Right atrium auricular region (tissue), 2 donors: ENCODE measurements at places on chromosomes 12 and 14.
A peak's percentile ranks its signal among the peaks of the same experiment; 100 is the strongest.

DNA sequence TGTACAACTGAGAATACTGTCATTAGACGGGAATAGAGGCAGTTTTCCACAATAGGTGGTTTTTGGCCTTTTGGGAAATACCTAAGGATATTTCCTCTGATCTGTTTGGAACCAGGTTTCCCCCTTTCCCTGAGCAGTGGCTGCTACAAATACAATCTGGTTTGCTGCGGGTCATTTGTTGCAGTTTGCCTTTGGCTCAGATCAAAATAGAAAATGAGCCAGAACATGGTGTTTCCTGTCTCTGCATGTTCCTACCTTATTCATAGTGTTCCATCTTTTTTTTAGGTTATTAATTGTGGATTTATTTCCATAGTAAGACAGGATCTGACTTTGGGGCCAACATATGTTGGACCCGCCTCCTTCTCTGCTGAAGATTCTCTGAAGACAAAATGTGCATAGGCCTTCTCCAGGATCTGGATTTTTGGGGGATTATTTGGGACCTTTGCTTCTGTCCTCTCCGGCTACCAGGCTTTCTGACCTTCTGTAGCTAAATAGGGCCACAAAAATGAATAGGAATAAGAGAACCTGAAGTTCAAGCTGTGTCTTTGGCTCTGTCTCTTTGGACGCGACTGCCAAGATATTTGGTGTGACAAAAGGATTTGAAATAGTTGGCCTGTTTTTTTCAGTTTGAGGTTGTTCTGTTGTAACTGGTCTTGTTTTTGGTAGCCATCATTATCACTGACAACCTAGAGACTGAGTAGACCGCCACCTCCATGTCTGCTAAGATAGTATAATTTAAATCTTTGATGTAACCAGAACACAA, 146.9 kb downstream of the PRKCH start:
- DNase-seq: no peak

- no peak for DNase-seq
Observed at GRCh38 chr14:43540948-43541347, 966.1 kb downstream of the FSCB start.

GRCh38 chr14:65840786-65841185, 428.3 kb downstream of the FUT8 start:
- no peak for DNase-seq

DNA sequence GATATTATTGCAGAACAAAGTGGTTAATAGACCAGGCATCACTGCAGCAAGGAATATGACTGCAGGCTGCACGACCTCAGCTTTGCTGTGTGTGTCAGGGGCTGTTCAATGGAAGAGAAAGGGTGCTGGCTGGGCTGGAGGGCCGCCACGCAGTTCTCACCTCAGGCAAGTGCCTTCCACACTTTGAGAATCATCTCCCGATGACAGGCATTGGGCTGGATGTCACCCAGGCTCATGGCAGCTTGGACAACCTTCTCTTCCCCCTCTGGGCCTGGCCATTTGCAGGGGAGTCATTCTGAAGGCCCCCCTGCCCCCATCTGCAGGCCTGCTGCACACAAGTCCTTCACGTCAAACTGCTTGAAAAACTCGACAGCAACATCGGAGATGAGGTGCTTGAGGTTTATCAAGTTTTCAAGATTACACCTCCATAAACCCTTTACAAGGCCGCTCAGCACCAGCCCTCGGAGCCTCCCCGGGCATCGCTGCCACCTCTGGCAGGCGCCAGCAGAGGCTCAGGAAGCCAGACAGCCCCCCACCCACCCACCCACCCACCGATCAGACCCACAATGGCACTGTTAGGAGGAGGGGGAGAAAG, 165.9 kb upstream of the GSC start:
- DNase-seq: no peak

GRCh38 chr12:103102225-103102744, 144.8 kb downstream of the ASCL1 start:
- DNase-seq: no peak

DNA sequence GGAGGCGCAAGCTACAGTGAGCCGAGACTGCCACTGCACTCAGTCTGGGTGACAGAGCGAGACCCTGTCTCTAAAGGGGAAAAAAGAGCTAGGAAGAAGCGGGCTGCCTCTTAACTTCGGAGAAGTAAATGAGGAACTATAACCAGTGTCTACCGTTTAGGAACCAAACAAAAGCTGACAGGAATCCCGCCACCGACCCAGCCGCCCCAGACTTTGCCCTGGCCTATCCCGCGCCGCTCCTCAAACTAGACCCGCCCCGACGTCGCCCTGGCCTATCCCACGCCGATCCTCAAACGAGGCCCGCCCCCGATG, 568 bp upstream of the SIVA1 start:
- no peak for DNase-seq

DNA sequence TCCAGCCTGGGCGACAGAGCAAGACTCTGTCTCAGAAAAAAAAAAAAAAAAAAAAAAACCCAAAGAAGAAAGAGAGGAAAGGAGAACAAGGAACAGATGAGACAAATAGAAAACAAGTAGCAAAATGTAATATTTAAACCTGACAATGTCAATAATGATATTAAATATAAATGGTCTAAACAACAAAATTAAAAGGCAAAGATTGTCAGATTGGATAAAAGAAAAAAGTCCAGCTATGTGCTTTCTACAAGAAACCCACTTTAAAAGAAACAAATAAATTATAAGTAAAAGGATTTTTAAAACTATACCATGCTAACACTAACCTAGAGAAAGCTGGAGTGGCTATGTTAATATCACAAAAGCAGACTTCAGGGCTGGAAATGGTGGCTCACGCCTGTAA, 29.7 kb upstream of the APOF start:
- DNase-seq: no peak

- DNase-seq: no peak
Observed at GRCh38 chr12:84969226-84969625, 56.6 kb upstream of the SLC6A15 start.

DNA sequence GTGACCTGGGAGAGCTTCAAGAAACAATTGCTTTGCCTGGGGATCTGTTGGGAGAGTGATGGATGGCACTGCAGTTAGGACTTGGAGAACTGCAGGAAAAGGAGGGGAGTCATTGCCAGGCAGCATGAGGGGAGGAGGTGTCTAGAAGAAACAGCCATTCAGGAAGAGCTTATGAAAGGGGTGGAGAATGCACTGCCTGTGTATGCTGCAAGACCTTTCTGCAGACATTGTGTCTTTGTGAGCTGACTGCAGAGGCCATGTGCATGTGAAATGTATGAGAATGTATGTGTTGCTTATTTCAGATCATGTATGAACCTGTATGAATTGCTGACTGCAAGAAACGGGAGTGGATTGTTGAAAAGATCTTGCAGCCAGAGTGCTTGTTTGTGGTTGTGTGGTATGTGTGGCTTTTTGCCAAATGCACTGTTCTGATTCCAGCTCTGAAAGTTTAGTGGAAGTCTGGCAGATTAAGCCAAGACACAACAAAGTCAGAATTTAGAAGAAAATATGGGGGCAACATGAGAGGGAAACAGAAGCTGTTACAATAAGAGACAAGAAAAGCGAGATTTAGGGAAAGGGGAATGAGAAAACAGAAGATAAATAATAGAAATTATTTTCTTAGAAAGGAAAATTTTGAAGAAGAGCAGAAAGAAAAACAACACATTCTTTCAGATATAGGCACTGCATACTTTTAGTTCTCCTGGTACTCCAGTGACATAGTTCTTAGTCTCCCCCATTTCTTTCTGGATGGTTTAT, 9.8 kb upstream of the RIMKLB start:
- DNase-seq: no peak

GRCh38 chr12:57518920-57519795, 1.2 kb downstream of the DDIT3 start:
- no peak for DNase-seq

GRCh38 chr12:53052419-53053217, 2.8 kb downstream of the TNS2 start:
- peak; percentile 92 for DNase-seq

DNA sequence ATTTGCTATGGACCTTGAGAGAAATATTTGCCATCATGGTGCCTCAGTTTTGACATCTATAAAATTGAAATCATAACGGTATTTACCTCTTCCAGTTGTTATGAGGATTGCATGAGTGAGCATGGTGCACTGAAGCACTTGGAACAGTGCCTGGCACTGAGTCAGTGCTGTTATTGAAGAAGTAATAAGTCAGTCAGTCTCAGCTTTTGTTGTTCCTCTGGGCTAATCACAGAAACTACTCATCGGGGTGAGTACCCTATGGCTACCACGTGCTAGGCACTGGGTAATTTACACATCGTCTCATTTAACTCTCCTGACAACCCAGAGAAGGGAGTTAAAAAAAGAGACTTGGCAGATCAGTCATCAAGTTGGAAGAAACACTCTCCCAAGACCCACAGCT, 159.5 kb upstream of the NRXN3 start:
- DNase-seq: peak; percentile 68

GRCh38 chr12:104903648-104904423, 54.3 kb downstream of the SLC41A2 start:
- DNase-seq: no peak

GRCh38 chr14:56731187-56731586, 79.1 kb downstream of the OTX2 start:
- DNase-seq: no peak

GRCh38 chr14:32337759-32338158, 8.7 kb downstream of the AKAP6 start:
- no peak for DNase-seq

DNA sequence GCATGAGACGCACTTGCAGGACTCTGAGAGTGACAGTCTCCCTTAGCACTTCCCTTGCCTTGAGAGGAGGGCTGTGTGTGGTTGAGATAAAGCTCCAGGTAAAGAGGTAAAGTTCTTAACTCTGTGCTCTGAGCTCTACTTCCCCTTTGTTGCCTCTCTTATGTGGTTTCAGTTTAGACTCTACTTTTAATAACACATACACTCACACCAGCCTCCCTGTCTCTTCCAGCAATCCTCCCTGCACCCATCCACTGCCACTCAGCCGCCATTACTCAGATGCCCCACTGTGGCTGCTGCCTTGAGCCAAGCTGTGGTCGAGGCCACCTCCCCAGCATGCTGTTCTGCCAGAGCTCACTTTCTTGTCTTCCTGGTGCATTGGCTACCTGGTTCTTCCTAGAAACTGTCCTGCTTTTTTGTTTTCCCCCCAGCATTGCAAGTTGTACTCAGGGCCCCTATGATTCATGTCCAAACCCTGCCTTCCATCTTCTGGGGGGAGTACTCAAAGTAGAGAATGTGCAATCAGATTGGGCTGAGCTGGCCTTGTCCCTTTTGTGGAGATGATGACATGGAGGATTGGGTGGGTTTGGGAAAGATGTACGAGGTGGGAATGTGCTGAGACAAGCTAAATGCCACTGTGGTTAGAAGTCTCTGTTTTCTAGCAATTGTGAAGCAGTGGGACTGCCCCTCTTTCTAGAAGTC, 115.5 kb upstream of the PARP11 start:
- no peak for DNase-seq

DNA sequence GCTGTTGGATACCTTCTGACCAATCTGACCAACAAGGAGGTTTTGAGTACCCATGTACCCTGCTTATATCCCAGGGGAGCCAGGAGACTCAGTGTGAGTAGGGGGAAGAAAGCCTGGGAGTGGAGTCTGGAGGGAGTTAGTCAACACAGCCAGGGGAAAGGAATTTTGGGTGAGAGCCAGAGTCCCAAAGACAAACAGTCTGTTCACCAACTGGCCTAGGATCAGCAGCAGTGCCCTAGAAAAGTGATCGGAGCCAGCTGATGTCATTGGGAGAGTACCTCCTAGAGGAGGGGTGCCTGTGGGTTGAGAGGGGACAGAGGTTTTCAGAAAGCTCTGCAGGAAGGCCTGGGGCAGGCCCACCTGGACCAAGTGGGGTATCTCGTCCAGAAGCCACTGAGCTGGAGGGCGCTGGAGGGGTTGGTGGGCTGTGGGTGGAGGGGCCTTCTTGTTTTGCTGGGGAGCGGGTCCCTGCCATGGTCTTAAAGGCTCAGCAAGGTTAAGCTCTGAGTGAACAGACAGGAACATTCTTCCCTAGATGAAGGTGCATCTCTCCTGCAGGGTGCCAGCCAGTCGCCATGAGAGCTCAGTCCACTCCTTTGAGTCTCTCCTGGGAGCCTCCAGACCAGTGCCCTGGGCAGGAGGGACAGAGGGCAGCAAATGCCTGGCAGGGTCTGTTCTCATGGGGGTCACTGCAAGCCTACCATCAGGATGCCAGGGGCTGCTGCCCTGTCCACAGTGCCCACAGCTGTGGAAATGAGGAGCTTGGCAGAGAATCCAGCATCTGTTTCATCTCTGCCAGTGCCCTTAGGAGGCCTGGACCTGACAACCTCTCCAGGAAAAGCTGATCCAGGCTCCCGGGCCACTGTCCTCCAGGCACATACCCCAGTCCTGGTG, 63.6 kb downstream of the CHGA start:
- no peak for DNase-seq

GRCh38 chr12:129150721-129151120, 297.4 kb downstream of the GLT1D1 start:
- no peak for DNase-seq

- DNase-seq: no peak
Observed at GRCh38 chr12:82149045-82149444, 209.1 kb downstream of the CCDC59 start.

GRCh38 chr14:90154110-90154509, 92.3 kb downstream of the KCNK13 start:
- DNase-seq: no peak

DNA sequence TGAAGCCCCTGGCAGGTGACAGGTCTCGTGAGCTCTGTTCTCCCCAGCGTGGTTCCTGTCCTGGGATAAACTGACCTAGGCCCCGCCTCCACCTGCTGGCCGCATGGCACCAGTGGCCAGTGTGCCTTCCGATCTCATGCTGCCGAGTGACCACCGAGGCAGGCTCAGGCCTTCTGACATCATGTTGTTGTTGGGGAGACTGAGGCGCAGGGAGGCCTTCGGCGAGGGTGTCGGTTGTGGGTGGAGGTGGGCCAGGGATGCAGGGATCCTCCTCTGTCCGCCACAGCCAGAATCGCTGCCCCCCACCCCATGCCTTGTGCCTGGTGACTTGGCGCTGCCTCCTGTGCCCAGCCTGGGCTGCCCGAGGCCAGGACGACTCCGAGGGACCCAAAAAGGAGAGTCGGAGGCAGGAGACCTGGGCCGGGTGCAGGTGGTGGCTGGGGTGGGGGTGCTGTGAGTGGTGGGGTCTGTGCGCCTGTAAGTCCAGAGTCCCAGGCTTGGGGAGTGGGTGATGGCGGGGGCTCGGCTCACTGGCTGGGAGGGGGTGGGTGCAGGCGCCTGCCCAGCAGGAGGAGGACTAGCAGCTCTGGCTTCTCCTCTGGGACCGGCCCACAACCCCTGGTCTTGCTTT, 24.3 kb downstream of the ASPG start:
- no peak for DNase-seq

GRCh38 chr12:106123551-106124081, 15.1 kb downstream of the NUAK1 start:
- no peak for DNase-seq

GRCh38 chr12:12821975-12822374, 8.8 kb downstream of the DDX47 start:
- DNase-seq: no peak

- no peak for DNase-seq
Observed at GRCh38 chr14:52063052-52063462, 5.8 kb downstream of the NID2 start.

GRCh38 chr12:62158461-62159360, 101.5 kb upstream of the USP15 start:
- no peak for DNase-seq

GRCh38 chr12:117986705-117987469, 18.1 kb upstream of the KSR2 start:
- DNase-seq: no peak
